ENCODE measurements at places on chromosomes 2 and 18.

- no peak for DNase-seq
These were observed 14.4 kb downstream of the MGAT5 start for GRCh38 chr2:134268265-134268664.

- no peak for DNase-seq
These were observed 34.3 kb upstream of the ATP6V1B1 start for GRCh38 chr2:70901227-70902066.

- no peak for DNase-seq
These were observed 125.6 kb upstream of the PKDCC start for GRCh38 chr2:41922177-41922576.

- no peak for DNase-seq
These were observed 36.4 kb downstream of the REEP1 start for GRCh38 chr2:86301009-86301408.

GRCh38 chr2:27572998-27573429 lies 9.8 kb upstream of the ZNF512 start:
- DNase-seq: no peak

DNA sequence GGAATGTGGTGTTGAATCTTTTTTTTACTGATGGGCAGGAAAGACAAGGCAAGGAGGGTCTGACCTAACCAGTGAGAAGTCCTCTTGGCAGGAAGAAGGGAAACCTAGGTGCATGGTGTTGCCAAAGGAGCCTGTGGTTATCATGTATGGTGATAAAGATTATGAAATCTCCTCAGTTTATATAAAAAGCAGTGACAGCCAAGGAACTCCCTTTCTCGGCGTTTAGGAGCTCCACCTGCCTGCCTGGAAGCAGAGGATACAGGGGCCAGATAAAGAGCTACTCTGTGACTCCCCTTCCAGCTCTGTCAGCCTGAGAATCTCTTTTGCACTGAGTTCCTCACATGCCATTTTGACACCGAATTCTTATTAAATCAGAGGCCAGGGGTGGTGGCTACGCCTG lies 26.1 kb downstream of the COLEC12 start:
- DNase-seq: no peak

DNA sequence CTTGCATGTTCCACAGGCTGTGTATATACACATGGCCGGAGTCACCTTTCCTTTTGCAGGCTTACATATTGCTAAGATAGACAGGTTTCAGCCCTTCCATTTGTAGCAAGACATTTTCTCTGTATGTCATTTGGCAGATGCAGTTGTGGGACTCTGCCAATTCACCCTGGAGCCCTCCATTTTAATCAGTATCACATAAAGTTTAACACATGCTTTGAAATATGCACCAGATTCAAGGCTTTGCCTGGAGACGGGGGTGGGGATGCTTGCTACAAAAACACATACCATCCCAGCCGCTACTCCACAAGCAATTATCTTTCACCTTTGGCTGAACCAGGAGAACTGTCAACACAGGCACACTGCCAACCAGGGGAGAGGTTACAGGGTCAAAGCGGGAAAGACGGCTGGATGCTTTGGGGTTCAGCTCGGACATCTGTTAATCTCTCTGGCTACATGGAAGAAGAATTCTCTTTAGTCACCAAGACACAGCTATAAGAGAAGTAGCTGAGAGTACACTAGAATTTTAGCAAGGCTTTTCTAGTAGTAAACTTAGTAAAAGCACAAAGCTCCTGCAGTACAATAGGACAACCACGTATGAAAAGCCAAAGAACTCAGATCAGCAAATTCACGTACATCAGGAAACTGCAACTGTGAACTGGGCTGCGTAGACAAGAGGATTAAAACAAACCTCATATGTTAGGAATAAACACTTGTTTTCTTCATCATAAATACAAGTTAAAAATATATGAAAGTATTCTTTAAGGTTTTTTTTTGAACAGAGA lies 130.9 kb downstream of the EXOC6B start:
- no peak for DNase-seq

- DNase-seq: no peak
These were observed 9.2 kb upstream of the ALPP start for GRCh38 chr2:232369126-232369951.

Data from GM12865 (cell line).